NCI-H1436 (cell line): ENCODE measurements at places on chromosomes 2 and 18.

GRCh38 chr18:1995041-1995612, 576.2 kb downstream of the METTL4 start:
- no peak for DNase-seq

GRCh38 chr2:43738257-43738656, 35.6 kb upstream of the DYNC2LI1 start:
- no peak for DNase-seq

DNA sequence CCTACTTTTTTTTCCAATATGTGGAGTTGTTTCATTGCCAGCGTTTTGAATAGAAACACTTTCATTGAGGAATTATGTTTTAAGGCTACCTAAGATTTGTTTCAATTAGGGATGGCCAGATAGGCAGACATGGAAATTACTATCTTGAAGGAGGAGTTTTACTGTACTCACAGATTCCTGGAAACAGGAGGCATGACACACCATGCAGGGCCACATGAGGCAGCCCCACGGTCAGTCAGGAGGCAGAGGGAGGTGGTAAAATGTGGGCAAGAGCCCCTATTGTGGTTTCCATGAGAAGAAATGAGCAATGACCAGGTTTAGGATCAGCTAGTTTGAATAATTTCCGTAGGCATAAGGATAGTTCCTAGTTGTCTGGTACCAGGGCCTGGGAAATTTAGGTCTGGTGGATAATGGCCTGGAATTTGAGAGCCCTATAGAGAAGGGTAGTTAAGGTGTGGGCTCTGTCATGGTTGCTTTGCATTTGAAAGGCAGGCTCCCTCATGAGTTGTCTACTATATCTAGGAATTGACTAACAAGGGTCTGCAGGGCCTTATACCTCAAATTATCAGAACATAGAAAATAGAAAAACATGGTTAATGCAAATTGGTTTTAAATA, 360.0 kb upstream of the KCNJ3 start:
- no peak for DNase-seq

- no peak for DNase-seq
Observed at GRCh38 chr2:20539776-20540586, 93.1 kb downstream of the RHOB start.

DNA sequence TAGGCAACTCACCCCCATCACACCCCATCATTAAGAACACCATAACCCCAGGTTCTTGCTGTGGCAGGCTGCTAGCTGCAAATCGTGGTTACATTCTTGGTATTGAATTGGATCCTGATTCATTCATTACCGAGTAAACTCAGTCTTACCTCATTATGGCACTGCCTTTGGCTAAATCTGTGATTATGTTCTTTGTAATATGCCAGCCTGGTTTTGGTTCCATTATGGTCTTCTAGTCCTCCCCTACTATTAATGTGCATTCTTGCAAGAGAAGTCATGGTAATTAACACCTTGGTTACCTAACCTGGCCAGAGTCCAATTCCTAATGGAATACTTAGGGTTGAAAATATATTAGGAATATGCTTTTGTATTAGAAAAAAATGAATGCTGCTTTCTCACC, 258.9 kb upstream of the APCDD1 start:
- DNase-seq: no peak

- no peak for DNase-seq
Observed at GRCh38 chr18:62967089-62967488, 251.7 kb downstream of the PHLPP1 start.

GRCh38 chr2:150127346-150127990, 360.0 kb downstream of the RND3 start:
- no peak for DNase-seq

GRCh38 chr2:7773362-7774360, 856.4 kb downstream of the RNF144A start:
- DNase-seq: no peak

DNA sequence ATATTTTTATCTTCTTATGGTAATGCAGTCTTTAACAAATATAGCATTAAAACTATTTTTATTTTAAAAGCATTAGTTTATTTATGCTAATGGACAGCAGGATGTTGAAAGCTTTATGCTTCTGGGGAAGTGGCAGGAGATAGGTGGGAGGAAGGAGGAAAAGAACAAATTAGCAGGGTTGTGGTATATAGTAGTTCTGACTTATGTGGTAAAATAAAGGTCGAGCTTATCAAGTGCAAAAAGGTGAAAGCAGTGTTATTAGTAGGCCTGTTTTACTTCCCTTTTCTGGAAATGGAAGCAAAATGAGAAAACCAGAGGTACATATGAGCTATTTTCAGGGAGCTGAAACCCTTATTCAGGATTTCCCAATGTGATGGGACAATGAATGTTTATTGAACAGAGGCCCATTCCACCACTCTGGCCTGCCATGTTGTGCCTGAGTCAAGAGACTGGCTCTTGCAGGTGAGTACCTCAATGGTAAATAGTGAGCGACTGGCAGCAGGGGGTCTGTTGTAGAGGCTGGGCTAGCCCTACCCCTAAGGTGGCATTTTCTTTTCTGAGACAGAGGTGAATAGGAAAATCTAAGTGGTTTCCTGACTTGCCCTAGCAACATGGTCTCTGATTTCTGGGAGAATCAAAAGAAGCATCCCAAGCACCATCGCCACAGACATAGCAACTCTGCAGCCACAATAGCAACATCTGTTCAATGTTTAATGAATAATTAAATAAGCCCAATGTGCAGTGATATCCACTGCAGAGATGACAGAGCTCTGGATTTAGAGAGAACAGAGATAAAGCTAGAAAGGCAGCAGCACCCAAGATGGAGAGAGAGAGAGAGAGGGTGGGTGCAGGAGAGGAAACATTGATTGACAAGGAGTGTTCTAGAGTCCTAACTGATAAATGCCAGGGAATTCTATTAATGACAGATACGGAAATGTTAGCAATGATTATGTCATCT, 119.7 kb downstream of the UPP2 start:
- DNase-seq: no peak

DNA sequence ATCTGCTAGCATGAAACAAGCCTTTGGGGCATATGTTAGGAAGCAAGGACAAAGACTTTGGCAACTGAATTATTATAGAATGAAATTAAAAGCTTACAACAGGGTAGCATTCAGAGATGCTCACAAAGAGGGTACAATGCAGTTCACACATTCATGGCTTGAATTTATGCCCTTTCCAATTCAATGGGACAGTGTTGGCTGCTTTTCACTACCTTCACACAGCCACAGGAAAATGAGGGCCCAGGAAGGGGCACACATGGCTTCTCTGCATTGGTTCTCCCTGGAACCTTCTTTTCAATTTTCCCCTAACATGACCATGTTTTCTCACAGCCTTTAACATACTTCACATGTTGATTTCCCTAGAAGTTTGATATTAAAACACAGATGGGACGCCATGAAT, 978.1 kb downstream of the TMEM182 start:
- no peak for DNase-seq

DNA sequence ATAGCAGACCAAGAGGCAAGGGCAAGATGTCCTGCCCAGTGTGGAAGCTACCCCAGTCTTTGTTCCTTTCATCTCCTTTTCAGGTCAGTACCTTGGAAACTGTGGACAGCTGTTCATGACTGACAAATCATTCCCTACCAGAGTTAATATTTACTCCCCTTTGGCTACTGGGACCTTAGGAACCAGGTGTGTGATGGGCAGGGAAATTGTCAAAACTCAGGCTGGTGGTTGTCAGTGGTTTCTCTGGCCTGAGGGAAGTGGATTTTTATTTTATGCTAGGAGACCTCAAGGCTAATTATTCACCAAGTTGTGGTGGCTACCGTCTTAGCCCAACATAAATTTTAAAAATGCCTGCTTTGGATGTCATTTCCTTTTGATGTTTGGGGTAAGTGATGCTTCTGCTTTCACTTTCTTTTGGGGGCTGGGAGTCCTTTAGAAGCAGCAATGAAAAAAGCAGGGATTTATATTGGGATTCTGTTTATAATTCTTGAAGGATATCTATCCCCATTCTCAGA, 119.3 kb downstream of the SETBP1 start:
- no peak for DNase-seq

DNA sequence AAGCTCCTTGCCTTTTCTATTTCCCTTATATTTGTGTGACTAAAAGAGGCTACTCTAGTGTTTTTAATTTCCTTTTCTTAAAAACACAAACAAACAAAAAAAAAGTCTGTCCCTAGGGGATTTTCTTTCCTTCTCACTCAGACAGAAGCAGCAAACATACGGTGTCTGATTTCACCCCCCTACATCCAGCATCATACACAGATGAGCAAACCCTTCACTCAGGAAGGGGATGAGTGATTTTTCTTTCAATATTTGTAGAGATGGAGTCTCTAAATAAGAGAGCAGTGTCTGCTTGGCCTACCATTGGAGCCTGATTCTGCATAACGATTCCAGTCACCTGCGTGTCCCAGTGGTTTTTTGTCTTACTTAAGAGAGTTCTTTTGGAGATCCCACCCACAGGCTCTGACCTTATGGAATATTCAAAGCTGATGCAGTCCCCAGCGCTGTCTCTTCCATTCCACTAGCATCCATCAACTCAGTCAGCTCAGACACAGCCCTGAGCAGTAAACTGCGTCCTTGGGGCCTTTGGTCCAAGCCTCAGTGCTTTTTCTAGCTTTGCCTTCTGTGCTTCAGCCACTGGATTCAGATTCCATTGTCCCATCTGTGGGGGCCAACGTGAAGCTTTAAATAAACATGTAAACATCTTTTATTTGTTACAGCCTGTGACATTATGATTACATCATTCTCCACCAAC, 52.6 kb upstream of the TPO start:
- DNase-seq: peak; percentile 51

DNA sequence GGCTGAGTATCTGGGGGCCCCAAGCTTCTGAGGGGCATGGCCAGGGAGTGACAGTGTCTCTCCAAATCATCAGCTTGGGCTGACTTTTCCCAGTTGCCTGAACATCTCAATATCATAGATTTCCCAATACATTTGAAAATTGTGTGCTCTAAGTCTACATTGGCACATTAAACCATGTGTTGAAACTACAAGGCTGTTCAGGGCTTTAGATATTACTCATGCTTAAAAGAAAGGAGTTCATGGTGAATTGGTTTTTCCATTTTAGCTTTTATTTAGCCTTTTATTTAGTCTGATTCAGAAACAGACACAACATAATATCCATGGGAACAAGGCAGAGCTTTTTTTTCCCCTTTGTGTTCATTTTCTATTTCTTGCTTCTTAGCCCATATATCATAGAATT, 49.9 kb upstream of the GALR1 start:
- no peak for DNase-seq

DNA sequence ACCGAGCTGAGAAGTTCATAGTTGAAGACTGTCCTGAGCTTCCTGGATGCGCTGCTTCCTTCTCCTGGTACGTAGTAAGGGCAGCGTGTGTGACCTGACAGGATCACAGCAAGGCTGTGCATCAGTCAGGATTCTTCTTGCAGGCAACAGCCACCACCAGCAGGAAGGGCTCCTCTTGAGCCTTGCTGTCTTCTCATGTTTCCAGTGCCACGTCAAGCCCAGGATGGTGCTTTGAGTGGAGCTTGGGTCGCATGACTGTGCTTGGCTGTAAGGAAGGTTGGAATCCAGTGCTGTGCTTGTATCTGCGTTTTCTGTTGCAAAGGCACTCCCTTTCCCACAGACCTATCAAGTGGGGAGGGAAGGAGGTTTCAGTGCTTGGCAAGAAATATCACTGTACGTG, 194.3 kb downstream of the LDLRAD4 start:
- no peak for DNase-seq

DNA sequence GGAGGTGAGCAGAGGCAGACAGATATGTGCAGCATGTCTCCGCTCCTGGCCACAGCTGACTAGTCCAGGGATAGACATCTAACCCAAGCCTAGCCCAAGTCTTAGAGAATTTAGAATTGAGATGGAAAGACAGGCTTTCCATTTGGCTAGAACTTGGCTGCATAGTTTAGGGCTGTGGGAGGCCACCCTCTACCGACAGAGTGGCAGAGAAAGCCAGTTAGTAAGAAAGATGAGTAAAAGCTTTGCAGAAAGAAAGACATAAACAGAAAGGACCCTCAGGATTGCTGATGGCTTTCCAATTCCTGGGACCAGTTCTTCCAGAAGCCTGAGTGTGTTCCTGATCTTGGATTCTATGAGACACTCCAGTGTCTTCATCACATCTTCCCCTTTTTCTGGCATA, 62.1 kb downstream of the DYM start:
- DNase-seq: no peak

GRCh38 chr2:240402566-240403272, 32.7 kb upstream of the GPC1 start:
- DNase-seq: no peak

DNA sequence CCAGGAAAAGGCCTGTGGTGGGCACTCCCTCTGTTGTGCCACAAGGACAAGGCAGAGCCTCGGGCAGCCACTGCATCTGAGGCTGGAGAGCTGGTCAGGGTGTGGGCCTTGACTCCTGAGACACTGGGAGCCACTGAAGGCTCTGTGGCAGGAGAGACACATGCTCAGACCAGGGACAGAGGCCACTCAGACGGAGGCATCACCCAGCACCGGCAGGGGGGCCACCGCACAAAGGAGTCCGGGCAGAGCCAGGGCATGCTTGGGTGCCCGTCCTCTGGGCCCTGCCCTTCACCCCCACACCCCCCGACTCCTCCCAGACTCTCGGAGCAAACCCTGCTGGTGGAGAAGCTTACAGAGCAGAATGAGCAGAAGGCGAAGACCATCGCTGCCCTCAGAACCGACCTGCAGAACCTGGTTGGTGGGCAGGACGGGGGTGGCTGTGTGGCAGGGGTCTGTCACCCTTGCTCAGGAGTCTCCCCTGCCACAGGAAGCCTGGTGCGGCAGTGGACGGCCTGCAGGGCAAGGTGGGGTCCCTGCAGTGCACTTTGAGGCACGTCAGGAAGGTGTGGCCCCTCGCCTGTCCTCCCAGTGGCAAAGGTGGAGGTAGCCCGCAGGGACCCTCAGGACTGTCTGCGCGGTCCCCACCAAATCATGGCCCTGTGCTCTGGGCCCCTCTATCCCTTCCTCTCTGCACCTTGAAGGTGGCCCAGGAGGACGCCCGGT, 26.0 kb downstream of the CROCC2 start:
- DNase-seq: no peak

GRCh38 chr2:27201675-27202074, 10.2 kb upstream of the ATRAID start:
- DNase-seq: no peak

DNA sequence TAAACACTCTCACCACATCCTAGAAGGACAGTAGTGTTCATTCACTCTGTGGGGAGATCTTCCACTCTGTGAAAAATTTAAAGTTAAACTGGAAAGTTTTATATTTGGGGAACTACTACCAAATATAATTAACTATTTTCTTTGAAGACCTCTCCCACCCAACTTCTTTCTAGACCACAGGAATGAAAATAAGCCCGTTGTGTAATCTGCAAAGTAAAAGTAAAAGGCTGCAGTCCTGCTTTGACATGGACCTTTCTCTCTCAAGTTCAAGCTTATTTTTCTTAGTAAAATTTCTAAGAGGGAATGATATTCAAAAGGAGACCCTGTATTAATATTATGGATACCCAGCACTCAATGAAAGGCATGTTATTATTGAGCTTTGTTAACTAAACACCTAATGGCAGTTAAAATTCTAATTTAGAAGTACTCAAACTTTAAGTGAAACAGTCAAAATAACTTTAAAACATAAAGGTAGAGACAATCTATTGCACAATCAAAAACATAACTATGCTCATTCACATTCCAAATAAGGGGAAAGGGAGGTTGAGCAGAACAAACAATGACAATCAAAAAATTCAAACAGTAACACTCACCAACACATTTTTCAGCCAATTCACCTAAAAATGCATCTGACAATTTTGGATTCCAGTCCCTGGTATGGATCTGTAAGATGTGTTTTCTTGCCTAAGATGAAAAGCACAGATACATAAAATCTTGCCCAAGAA, 98.5 kb downstream of the ATAD2B start:
- DNase-seq: no peak

GRCh38 chr2:127811397-127812321, 688 bp upstream of the WDR33 start:
- DNase-seq: no peak

- no peak for DNase-seq
Observed at GRCh38 chr2:88053934-88054781, 1.4 kb downstream of the KRCC1 start.
